ENCODE measurements at places on chromosomes 2 and 18. TPM values are rescaled to one million over a fixed set of nuclear protein-coding genes. Genes with fewer than 3 reads are reported as not detected.

GRCh38 chr2:232893834-232894233, 23.8 kb downstream of the SNORC start:
- no peak for DNase-seq

GRCh38 chr2:119378566-119378965, 11.8 kb downstream of the DBI start:
- no peak for DNase-seq

DNA sequence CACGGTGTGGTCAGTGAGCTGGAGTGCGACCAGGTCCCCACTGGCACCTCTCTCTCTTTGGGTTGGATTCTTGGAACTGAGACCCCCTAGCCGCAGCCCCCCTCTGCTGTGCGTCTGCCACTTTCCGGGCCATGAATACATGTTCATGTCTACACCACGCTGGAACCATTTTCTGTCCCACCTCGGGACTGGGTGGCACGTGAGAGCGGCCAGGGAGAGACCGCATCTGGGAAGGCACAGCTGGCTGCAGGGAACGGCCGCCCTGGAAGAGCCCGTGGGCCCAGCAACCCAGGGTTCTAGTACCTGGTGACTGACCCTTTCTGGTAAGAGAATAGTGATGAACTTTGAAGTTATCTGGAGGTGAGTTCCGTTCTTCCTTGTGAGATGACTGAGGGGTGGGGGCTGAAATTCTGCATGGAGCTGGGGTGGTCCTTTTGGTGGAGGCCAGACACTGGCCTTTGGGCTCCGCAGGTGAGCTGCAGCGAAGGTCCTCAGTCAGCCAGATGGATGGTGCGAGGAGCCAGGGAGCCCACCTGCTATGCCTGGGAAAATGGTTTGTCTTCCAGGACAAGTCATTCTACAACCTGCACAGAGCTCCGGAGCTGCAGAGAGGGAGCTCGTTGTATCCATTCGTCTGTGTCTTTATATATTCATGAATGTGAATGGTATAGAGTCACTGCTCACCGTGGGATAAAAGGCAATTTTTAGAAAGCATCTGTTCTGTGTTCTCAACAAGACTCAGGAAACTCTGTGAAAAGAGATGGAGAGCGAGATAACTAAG, 223.5 kb downstream of the NDUFA10 start:
- no peak for DNase-seq

DNA sequence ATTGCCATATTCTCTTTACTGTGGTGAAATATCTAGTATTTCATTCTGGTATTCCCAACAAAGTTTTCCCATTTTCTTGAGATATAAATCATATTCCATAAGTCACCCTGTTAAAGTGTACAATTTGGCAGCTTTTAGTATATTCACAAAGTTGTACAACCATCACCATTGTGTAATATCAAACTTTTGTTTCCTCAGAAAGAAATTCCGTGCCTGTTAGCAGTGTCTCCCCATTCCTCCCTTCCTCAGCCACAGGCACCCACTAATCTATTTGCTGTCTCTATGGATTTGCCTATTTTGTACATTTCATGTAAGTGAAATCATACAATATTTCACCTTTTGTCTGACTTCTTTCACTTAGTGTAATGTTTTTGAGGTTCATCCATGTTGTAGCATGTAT, 19.7 kb downstream of the NCOA1 start:
- DNase-seq = no peak

DNA sequence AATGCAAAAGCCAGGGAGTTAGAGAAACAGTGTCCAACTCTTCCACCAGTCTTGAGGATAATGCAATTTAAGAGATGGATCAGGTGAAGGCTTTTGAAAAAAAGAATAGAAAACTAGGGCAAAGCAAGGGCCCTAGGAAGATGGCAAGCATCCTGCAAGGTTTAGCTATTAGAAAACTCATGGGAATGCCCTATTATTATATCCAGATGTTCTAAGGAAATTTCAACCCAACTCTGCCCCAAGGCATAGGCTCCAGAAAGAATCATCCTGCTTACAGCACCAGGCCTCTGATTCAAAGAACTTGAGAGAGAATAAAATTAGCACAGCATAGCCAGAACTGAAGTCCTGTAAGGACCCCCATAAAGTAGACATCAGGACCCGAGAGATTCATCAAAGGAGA, 68.1 kb downstream of the EN1 start:
- DNase-seq = no peak

- DNase-seq = no peak
Observed at GRCh38 chr2:96359310-96359709, 23.7 kb downstream of the NCAPH start.

- DNase-seq = no peak
Observed at GRCh38 chr2:2758793-2759367, 427.8 kb upstream of the MYT1L start.

GRCh38 chr18:13183359-13183758, 35.2 kb upstream of the LDLRAD4 start:
- no peak for DNase-seq

- DNase-seq = no peak
Observed at GRCh38 chr2:105766300-105766866, 21.7 kb downstream of the NCK2 start.

DNA sequence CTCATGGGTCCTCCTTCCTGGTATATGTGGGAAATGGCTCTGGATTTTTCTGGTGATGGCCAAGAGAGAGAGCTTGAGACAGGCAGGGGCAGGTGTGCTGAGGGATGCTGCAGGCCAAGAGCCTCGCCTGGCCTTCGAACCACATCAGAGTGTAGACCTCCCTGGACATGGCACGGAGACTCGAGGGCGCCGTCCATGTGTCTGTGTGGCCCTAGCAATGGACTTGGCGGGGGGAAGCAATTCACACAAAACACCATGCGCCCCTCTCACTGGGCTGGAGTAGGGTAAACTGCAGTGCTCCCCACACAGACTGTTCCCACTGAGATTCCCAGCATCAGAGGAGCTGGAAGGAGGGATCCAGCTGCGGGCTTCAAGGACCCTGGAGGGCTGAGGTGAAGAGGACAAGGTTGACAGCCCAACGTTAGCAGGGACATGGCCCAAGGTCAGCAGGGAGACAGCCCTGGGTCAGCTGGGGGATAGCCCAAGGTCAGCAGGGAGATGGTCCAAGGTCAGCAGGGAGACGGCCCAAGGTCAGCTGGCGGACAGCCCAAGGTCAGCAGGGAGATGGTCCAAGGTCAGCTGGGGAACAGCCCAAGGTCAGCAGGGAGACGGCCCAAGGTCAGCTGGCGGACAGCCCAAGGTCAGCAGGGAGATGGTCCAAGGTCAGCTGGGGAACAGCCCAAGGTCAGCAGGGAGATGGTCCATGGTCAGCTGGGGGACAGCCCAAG, 75.4 kb upstream of the HDAC4 start:
- DNase-seq = no peak

DNA sequence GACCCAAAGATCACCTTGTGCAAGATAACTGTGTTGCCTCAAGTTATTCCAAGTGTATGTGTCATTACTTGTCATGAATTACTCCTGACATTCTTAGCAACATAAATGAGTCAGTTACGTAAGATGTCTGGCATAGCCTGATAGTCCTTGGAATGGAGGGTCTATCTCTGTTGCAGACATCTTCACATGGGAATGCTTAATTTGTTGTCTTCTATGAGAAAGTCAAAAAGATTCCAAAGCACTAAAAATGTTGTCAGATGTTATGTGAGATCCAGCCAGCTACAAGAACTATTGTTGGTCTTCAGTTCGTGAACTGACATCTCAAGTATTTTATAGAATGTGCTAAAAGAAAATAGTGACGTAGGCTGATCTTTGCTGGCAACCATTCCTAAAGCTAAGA, 178.2 kb upstream of the RASGRP3 start:
- DNase-seq = no peak

DNA sequence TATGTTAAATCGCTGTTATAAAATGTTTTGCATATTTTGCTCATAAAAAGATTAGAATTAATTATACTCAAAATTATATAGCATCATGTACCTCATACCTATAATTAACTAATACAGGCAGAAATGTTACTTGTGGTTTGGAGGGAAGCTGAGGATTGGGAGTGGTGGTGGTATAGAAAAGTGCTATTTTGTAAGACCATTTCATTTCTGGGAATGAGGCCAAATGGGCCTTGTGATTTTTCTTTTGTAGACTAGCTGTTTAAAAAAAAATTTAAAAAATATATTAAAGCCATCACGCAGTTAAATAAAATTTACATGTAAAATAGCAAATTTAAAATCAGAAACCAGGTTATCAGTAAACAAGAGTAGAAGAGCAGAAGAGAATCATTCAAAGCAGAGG, 560.8 kb upstream of the FAM98A start:
- DNase-seq = no peak

DNA sequence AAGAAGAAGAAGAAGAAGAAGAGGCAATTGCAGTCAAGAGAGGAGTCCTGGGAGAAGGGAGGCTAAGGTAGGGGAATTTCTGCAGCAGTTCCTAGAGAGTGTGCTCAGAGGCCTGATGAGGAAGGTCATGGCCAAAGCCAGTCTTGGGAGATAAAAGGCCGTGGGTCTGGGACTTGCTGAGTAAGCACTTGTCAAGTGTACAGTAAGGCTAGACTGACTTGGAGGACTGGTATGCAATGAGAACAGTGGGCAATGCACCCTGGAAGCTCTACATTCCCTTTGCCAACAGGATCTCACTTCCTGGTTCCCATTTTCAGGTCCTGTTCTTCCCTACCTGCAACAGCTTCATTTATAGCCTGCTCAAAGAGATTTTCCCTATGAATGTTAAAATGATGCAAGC, 28.6 kb upstream of the CYP26B1 start:
- no peak for DNase-seq

GRCh38 chr2:216082117-216082711, 495 bp downstream of the TMEM169 start:
- no peak for DNase-seq

GRCh38 chr2:178350051-178350450, 100.9 kb downstream of the PRKRA start:
- DNase-seq = no peak

DNA sequence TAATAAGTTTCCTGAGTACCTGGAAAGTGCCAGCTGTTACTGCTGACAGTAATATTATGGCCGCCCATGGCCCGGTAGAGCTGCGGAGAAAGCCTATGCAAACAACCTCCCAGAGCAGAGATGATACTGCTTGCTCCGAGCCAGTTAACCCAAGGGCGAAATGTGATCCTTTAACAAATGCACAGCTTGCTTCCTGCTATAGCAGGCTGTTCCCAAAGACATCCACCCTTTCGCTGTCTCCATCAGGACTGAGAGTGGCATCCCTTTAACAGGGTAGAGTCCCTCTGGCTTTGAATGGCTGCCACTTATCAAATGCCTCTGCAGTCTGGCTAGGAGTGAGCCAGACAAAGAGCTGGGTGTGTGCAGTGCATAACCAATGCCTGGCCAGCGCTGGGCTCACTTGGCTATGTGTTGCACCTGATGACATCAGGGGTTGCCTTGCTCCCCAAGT, 69.7 kb upstream of the DAPL1 start:
- no peak for DNase-seq

GRCh38 chr2:105797298-105797819, 52.6 kb downstream of the NCK2 start:
- no peak for DNase-seq

DNA sequence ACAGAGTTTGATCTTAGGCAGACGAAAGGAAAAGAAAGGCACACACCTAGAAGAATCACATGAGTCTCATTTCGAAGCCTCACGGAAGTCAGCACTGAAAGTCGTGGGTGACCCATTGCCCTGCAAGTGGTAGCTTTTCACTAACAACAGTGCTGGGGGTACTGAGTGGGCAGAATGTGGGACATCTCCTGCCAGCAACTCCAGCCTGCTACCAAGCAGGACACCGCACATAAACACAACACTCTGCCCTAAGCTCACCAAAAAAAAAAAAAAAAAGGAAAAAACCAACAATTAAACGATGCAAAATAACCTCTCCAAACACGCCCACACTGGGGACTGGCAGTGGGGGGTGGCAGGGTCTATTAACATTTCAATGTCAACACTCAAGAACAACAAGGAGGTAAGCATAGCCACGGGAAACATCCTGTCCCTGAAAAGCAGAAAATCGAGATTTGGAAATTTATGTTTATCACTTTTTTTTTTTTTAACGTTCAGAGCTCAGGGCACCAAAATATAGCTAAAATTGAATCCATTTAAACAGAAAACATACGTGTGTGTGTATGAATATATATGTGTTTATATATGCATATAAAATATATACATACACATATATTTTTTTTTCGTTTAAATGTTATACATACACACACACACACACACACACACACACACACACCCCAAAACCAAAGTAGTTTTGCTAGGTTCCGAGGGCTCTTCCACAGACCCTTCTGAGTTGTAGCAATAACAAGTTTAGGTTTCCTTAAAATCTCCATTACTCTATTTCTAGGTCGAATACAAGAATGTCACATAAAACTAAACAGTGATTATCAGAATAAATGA, 2.2 kb downstream of the INO80D start:
- DNase-seq = no peak

DNA sequence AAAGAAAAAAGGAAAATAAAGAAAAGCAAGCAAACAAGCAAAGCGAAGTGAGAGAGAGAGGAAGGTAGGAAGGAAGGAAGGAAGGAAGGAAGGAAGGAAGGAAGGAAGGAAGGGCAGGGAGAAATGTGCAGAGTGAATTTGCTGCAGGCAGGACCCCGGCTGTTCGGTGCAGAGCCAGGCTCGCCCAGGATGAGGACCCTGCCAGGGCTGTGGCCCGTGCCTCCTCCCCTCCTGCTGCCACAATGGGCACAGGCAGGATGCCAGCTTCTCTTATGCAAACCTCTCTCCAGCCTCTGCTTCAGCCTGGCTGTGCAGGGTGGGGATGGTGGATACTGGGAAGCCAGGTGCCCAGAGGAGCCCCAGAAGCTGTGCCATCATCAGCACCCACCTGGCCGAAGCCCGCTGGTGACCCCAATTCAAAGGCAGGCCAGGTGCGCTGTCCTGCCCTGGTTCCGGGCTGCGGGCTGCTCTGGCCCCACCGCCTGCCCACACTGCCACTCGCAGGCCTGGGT, 3.2 kb downstream of the GPR17 start:
- no peak for DNase-seq

MTIF2 gene
- 24.3 TPM for total RNA-seq

UNC80 gene
- not detected for total RNA-seq

GRHL1 gene
- 9.5 TPM for total RNA-seq

KATNAL2 gene
- 5.6 TPM for total RNA-seq

DAW1 gene
- 1.1 TPM for total RNA-seq

FBXO48 gene
- 0.56 TPM for total RNA-seq

DCDC2C gene
- total RNA-seq = 6.6 TPM

EMILIN2 gene
- 22.6 TPM for total RNA-seq

LRRC30 gene
- total RNA-seq = not detected

All from thoracic aorta (tissue), 2 donors.